ENCODE measurements at places on chromosomes 7 and 10.
A peak's percentile ranks its signal among the peaks of the same experiment; 100 is the strongest.

DNA sequence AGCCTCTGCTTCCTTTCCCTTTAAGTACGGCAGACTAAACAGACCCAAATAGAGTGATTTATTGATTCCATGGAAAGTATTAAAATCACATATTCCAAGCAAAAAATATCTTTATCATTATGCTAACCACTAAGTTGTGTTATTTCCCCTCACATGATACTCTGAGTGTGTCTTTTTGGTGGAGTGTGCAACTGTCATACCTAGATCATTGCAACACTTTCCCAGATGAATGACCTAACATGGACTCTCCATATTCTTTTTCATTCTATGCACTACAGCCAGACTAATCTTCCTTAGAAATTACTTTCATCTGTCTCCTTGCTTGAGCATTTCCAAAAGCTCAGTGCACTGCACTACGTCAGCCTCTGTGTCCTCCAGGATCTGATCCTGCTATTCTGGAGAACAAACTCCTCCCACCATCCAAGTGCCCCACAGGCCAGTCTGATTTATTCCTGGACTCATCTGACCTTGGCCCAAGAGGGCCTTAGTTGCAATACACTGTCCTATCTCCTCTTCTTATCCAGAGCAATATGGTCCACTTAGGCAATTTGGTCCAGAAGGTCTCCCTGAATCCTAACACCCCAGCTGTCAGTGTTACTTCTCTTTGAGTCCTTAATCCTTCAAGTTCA is 263.3 kb upstream of the KLF6 start:
- no peak for DNase-seq

- peak; percentile 89 for DNase-seq
Observed at GRCh38 chr10:92486637-92487036, 87.3 kb downstream of the IDE start.

GRCh38 chr7:50637725-50638643 is 72.8 kb upstream of the DDC start:
- no peak for DNase-seq

GRCh38 chr10:110032801-110033700 is 25.3 kb downstream of the ADD3 start:
- no peak for DNase-seq

DNA sequence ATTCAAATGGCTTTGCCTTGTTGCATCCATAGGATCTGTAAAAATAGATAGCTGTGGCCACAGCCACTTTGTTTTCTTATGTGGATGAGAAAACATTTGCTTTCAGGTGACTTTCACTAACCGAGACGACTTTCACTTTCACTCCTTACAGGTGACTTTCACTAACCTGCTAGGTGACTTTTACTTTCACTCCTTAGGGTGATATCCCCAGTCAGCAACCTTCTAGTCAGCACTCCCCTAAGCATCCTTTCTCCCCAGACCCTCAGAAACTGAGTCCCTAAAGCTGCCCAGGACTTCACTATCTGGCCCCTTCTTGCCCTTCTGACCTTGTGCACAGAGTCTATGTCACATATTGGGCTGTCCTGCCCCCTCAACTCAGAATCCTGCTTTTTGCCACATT is 177.5 kb downstream of the RELN start:
- no peak for DNase-seq

DNA sequence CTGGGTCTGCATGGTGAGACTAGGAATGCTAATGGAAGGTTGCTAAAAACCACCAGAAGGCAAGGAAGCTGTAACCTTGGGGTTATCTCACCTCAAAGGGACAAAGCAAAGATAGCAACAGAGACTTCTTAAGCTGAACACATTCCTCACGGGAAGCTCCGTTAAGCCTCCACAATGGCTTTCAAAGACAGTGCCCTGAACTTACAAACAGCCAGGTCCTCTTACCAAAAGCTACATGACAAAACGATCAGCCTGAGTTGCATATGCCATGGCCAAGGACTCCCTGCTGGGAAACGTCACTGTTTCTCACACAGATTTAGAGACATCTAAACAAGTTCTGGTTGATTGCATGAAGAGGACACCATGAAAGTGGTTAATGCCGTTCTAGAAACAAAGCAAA is 52.7 kb downstream of the HTR5A start:
- no peak for DNase-seq

DNA sequence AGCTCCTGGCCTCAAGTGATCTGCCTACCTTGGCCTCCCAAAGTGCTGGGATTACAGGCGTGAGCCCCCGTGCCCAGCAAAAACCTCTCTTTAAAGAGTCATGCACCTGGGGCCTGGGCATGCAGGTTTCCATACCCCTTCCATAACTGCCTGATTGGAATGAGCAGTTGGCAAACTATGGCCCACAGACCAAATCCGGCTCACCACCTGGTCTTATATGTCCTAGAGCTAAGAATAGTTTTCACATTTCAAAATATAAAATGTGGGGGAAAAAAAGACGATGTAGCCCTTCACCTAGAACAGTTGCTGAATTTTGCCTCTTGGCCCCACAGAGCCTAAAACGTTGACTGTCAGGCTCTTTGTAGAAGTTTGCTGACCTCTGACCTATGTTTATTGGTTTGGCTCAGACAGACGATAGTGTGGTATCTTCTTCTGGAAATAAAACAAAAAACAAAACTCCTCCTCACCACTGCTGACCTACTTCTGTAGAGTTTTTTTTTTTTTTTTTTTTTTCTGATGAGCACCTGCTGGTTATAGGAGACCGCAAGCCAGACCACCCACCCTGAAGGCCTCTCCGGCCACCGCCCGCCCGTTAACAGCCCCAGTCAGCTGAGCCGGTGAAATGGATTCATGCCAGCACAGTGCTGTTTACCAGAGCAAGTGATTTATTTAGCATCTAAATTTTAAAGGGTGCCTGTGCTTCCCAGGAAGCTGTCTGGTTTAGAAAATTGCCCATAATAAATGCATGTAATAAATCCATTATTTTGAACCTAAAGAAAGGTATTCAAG is 33.5 kb upstream of the SFRP5 start:
- no peak for DNase-seq

GRCh38 chr10:30431435-30431911 is 2.5 kb upstream of the MAP3K8 start:
- DNase-seq, result no peak

Data from AML-193 (cell line).